ENCODE measurements at places on chromosomes 13 and 19. TPM values are rescaled to one million over a fixed set of nuclear protein-coding genes. Genes with fewer than 3 reads are reported as not detected.

Gene BCL3
- total RNA-seq, result 46.4 TPM

Gene ARGLU1
- total RNA-seq, result 142 TPM

Gene EVI5L
- total RNA-seq, result 13.4 TPM

Gene ZNF547
- 2.6 TPM for total RNA-seq

Gene TLE6
- 0.65 TPM for total RNA-seq

Gene LIM2
- total RNA-seq, result not detected

Gene SIAH3
- 0.09 TPM for total RNA-seq

Gene FGF22
- total RNA-seq, result 0.45 TPM

Gene RETN
- total RNA-seq, result not detected

Gene GJB6
- not detected for total RNA-seq

Gene RASIP1
- 31.2 TPM for total RNA-seq

Gene SYNE4
- 1.0 TPM for total RNA-seq

Gene SMIM17
- total RNA-seq, result 0.81 TPM

Gene NCR1
- total RNA-seq, result 1.0 TPM

Gene P2RY11
- total RNA-seq, result 9.7 TPM

Gene SIGLEC12
- total RNA-seq, result 2.0 TPM

Gene MICOS13
- 35.4 TPM for total RNA-seq
